NCI-H524 treated with DMSO at 0.1 percent for 48 hours (cell line): ENCODE measurements at places on chromosomes 2 and 18.

GRCh38 chr2:69300650-69301049, 86.4 kb downstream of the GFPT1 start:
- no peak for DNase-seq

DNA sequence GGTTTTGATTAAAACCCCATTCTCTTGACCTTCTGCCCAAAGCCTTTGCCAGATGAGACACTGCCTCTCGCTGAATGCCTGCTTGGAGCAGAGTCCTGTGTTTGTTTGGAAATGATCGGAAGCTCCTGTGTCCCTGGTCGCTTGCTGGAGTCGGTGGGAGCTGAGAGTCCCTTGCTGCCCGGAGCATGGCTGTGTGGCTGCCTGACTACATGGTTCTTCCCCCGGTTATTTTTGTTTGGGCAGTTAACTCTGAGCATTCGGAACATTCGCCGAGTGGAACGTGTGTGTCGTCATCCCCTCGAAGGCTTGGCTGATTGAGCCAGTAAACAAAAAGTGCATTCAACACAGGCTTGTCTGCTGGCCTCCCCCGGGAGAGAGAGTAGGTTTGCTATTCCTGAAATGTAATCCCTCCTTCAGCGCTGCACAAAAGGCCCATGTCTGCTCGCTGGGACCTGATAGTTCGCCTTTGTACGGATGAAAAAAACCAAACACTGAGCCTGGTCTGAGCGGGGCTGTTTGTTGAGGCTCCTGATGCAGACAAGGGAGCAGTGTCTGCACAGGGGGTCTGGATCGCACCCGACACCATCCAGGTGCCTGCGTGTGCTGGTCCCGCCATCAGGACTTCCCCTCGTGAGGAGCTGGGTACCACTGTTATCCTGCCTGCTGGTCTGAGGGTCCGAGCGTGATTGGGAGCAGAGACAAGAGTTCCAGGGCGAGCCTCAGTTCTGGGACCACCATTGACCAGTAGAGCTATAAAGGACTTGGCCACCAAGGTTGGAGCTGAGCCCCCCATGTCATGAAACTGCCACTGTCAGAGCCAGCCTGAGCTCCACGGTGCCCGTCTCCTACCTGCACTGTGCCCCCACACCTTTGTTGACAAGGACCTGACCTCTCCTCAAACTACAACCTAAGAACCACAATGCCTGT, 83.8 kb downstream of the AGAP1 start:
- no peak for DNase-seq

- no peak for DNase-seq
Observed at GRCh38 chr2:225735844-225736243, 336.3 kb downstream of the NYAP2 start.

DNA sequence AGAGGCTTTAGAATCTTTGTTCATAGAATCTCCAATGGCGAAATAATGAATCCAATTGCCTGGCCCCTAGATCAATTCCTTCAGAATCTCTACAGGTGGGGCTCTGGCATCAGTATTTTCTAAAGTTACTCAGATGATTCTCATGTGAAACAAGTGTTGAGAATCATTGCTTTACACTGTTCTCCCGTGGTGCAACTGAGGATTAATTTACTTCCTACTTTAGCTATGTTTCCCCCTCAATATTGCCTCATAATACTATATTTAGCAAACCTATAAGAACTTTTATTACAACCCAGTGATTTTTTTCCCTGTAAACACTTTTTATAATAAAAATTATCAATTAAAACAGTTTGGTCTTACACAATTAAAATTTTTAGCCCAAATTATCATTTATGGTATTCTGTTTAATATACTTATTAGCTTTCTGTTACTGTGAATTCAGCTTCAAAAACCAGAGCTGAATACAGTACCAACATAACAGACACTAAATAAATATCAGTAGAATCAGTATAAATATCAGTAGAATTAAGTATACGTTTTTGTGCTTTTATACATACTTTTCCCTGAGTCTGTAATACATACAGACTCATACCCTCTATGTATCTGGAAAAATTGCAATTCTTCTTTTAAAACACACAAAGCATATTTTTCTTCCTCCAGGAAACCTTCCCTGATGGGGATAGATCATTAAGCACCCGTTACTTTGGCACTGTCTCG, 20.8 kb downstream of the SLC38A11 start:
- DNase-seq: no peak

GRCh38 chr18:50638884-50639420, 79.1 kb downstream of the MAPK4 start:
- peak; percentile 62 for DNase-seq

- DNase-seq: no peak
Observed at GRCh38 chr18:2627821-2628276, 27.7 kb upstream of the SMCHD1 start.

GRCh38 chr2:197280015-197280702, 30.4 kb downstream of the ANKRD44 start:
- no peak for DNase-seq

- DNase-seq: no peak
Observed at GRCh38 chr2:81940266-81940955, 1635.9 kb upstream of the LRRTM1 start.

DNA sequence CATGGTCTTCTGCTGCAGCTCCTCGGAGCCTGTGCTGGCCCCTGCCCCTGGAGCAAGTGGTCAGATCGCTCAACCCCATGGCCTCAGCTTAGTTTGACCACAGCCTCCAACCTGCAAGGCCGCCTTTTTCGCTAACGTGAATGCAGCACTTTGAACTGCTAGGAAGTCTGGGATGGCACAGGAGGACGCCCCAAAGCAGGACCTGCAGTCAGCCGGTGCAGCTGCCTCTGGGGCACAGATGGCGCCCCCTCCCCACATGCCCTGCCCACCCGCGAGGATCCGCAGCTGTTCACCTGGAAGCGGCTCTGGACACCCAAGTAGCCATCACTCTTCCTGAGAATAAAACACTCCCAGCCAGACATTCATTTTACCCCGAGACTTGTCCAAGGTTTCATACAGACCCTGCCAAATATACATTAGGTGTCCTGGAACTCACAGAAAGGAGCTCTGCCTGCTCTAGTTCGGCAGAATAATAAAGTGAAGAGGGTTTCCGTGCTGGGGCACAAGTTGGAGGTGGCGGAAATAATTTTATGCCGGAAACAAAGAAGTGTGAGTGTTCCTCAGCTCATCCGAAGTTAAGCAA, 510.1 kb downstream of the EIPR1 start:
- peak; percentile 43 for DNase-seq

DNA sequence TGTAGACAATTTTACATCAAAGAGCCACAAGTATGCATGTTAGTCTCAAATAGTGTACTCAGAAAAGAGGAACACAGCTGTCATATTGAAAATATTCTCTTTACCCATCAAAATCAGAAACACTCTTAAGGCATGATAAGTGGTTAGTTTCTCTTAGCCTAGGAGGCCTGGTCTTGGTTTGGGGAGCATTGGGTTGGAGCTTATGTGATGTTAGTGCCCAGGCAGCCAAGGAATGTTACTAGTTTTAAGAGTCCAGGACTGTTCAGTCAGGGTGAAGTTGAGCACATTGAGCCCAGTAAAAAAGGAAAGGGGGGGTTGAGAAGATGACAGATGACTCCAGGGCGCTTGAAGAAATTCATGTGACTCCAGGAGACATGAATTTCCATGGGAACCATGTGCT, 340.6 kb downstream of the HRH4 start:
- no peak for DNase-seq

DNA sequence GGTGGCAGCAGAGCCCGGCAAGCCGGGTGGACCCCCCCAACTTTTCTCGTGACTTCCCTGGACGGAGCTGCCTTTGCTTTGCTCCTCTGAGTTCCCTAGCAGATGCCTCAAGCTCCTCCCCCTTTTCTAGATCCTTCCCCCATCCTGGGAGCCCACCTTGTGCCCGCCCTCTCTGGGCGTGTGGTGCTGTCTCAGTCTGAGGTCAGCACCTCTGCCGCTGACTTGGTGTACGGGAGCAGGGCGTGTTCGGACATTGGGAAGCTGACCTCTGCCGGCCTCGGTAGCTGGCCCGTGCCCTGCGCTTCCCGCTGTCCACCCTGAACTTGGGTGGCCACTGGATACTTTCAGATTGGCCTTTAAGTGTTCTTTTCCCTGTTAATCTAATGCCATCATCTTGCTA, 19.6 kb upstream of the ESPNL start:
- DNase-seq: no peak

- no peak for DNase-seq
Observed at GRCh38 chr2:26442707-26443106, 35.2 kb downstream of the OTOF start.

GRCh38 chr2:74985978-74986609, 27.7 kb downstream of the POLE4 start:
- DNase-seq: no peak

DNA sequence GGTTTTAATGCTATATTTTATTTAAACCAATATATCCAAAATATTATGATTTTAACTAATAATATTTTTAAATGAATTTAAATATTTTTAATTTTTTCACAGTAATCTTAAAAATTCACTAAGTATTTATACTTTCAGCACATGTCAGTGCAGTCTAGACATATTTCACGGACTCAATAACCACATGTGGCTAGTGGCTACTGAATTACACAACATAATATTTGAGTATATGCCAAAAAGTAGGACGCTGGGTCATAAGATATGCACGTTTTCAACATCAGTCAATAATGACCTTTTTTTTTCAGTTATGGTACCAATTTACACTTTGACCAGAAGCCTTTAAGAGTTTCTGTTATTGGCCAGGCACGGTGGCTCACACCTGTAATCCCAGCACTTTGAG, 117.7 kb downstream of the GFPT1 start:
- DNase-seq: no peak

DNA sequence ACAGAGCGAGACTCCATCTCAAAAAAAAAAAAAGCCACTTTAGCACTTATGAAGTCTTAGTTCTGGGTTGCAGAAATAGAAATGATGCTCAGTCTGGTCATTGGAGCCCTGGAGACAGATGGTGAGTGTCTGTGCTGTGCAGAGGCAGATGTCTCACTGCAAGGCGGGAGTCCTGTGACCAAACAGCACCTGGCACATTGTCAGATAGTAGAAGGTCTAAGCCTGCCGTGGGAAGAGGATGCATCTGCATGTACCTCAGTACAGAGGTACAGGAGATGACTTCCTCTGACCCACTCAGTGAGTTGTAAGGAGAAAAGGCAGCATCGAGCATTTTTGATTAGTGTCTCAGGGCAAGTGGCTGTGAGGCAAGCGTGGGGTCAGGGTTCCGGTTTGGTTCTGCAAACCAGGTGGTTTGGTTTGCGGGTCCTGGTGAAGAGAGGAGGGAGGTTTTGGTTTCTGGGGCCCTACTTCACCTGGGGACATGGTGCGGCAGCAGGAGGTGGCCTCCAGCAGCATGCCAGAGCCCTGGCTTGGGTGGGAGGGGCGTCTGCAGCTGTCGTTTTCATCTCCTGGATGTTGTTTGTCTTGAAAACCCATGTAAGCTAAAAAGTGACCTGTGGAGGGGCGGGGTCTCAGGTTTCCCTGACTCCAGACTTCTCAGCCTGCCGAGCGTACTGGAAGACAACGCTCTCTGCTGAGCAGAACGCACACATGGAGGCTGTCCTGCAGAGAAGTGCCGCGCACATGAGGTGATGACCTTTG, 3.8 kb downstream of the RBFA start:
- peak; percentile 80 for DNase-seq

DNA sequence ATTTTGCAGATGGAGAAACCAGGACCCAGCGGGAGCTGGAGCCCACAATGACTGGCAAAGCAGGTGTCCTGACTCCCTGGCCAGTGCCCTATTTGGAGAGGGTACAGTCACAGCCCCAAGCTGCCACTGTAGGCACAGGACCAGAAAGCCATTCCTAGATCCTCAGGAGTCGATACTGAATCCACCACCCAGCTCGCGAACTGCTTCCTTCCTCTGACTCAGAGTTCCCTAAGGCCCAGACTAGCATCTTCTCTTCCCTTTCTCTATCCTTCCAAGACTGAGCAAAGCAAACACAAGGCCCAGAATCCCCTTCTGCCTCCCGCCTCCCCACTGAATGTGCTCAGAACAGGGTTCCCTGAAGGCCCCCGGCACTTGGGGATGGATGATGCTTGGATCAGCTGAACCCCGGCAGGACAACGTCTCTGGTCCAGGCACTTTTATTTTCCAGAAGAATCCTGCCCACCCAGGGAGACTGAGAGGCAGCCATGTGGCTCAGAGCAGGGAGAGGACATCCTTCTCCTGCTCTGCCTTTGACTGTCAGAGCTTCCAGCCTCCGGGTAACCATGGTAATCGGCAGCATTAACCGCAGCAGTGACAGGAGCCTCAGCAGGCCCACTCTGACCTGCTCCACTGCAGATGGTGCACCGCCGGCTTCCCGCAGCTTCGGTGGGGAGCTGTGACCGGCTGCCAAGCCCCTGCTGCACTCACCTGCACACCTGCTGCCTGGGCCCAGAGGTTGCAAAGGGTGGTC, 34.8 kb upstream of the KLHL29 start:
- no peak for DNase-seq

GRCh38 chr2:228827056-228827700, 443.9 kb downstream of the PID1 start:
- DNase-seq: no peak

GRCh38 chr18:13260197-13260934, 41.8 kb downstream of the LDLRAD4 start:
- DNase-seq: no peak

- no peak for DNase-seq
Observed at GRCh38 chr18:40365526-40365925, 1589.5 kb upstream of the PIK3C3 start.

- no peak for DNase-seq
Observed at GRCh38 chr2:58427572-58428095, 186.5 kb upstream of the FANCL start.

GRCh38 chr2:43080571-43081021, 145.8 kb downstream of the ZFP36L2 start:
- no peak for DNase-seq

GRCh38 chr18:31103423-31103822, 1.2 kb upstream of the DSC2 start:
- DNase-seq: no peak

DNA sequence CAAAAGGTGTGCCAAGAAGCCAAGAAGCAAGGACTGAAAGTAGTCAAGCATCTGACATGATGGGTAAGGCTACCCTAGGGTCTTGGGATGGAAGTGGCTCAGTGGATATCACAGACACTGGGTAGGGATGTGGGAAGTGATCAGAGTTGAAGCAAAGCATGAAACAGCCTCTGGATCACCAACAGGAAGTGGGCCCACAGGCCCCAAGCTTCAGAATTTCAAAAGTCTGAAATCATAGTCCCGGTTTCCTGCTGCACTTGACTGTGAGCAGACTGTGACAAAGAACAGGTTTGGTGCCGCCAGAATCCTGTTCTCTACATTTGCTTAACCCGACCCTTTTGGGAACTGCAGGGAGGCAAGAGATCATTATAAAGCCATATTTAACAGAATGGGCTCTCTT, 57.4 kb downstream of the SP100 start:
- no peak for DNase-seq

- DNase-seq: no peak
Observed at GRCh38 chr2:8622199-8622911, 59.5 kb upstream of the ID2 start.

DNA sequence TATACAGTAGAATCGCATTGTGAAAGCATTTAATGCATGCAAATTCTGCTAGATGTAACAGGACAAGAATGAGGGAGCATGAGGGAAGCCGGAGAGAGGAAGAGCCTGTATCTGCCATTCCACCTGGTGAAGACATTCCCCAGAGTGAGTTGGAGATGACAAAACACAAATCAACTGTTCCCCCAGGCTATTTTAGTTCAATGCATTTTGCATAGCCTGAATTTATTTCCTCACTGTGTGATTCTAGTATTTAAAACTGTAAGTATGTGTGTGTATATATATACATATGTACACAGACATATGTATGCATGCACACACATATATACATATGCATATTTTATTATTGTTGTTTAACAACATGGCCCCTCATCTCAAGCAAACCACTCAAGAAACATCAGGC, 54.7 kb downstream of the CCDC68 start:
- no peak for DNase-seq
